ENCODE measurements at places on chromosomes 3 and 15.

GRCh38 chr15:69663982-69664381, 211.4 kb downstream of the RPLP1 start:
- no peak for DNase-seq

GRCh38 chr3:37324131-37324530, 149.7 kb upstream of the LRRFIP2 start:
- DNase-seq = peak; percentile 45

- no peak for DNase-seq
Observed at GRCh38 chr15:36136049-36136448, 443.4 kb upstream of the CDIN1 start.

GRCh38 chr3:10725846-10726245, 90.2 kb upstream of the SLC6A11 start:
- no peak for DNase-seq

DNA sequence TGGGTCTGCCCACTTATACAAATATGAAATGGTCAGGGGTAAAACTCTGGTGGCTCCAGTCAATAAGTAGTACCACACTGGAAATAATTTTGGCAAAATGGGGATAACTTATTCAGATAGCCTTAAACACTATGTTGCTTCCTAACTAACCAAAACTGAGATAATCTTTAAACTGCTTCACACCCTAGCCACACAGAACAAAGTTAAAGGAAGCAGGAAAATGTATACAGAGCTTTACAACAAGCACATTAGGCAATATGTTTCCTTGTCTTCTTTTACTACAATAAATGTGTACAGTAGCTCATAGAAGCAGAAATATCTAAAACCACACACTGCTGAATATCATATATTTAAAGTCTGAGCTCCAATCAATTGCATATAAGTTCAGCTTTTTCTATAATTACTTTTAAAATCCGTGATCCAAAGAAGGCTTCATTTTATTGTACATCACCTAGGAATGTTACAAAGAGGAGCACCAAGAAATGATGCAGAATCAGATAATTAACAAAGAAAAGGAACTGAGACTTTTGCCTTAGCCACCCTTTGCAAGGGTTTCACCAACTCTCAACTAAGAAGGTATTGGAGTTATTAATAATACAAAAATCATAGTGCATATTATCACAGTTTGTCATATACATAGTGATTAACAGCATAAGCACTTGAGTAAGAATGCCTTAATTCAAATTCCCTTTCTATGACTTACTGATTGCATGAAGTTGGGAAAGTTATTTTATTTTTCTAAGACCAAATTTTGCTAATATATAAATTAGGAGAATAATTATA, 9.2 kb upstream of the SSR3 start:
- DNase-seq = no peak

DNA sequence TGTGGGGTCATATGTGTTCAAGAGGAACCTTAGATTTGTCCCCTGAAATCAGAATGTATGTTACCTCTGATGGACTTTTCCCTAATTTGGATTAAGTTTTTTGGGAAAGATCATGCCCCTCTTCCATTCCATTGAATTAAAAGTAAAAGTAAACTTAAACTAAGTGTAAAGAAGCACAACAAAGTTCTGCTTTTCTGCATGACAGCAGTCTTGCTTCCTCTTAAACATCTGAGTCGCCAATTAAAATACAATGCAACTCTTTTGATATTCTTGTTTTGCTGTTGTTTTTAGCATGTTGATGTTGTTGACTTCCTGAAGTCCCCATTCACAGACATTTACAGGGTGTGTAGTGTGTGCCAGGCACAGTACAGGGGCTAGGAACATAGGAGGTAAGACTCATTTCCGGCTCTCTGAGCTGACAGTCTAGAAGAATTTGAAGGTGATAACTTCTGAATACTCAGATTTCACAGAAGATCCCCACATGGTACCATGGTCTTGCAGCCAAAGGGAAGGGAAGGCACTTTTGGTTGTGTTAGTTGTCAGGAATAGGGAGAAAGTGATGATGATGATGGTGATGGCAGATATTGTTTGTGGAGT, 45.0 kb downstream of the USP13 start:
- DNase-seq = peak; percentile 35

Data from inflammatory macrophage treated with lipopolysaccharide for 1 hour (primary cell).